Left renal pelvis (tissue), 4 donors: ENCODE measurements at places on chromosomes 6 and 20.

DNA sequence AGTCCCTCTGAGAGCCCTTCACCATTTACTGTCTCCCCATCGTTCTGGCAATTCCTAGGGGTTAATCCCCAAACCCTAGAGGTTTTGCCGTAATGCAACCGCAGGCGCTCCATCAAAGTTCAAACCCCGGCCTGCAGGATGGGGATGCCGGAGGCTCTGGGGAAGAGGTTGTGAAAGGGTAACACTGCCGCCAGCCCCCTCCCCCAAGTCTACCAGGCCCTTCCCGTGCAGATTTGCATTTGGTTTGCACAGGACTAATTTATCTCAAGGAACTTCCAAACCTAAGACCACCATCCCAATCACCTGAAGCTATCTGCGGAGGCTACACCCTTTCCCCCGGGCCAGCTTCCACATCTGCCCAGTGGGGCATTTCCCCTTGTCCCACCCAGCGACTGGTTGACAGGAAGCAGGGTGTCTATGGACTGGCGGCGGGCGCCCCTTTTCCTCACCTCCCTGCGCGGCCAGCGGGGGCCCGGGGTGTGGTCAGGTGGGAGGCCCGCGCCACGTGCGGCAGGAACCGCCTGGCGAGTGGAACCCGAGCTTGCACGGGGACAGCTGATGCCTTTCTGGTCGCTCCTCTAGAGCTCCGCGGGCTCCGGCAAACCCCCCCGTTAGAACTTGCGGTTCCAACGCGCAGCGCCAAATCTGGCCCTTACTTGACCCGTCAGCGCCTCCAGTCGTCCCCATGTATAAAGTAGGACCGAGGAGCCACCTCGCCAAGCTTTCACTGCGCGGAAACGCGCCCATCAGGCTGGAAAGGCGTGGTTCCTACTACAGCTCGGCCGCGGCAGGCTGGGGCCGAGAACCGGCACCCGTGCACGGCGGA, 9.4 kb upstream of the SLC4A11 start:
- no peak for DNase-seq

GRCh38 chr20:46920114-46920513, 25.5 kb downstream of the EYA2 start:
- DNase-seq: no peak

- DNase-seq: no peak
These were observed 166.0 kb downstream of the RALGAPA2 start for GRCh38 chr20:20546402-20546801.

DNA sequence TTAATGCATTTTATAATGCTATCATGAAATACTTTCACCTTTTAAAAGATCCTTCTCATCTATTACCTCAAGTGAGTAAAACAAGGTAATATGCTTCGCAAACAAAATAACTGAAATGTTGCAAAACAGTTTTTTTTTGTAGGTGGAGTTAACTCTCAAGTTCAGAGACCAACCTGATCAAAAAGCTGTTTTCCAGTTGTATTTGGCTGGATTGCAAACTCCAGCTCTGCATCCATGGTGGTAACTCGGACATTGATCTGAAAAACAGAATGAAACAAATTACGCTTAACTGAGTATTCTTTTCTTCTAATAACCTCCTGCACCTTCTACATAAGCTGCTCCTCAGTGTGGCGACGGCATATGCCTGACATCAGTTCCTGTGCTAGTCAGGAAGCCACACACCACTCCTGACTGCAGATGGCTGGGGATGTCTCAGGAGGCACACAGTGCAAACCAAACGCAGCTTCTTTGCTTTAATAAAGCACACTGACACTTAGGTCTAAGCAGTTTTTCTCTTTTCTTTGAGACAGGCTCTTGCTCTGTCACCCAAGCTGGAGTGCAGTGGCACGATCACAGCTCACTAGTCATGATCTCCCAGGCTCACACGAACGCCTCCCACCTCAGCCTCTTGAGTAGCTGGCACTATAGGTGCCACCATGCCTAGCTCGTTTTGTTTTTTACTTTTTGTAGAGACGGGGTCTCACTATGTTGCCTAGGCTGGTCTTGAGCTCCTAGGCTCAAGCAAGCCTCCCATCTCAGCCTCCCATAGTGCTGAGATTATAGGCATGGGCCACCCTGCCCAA, 29.9 kb downstream of the EZR start:
- DNase-seq: no peak

DNA sequence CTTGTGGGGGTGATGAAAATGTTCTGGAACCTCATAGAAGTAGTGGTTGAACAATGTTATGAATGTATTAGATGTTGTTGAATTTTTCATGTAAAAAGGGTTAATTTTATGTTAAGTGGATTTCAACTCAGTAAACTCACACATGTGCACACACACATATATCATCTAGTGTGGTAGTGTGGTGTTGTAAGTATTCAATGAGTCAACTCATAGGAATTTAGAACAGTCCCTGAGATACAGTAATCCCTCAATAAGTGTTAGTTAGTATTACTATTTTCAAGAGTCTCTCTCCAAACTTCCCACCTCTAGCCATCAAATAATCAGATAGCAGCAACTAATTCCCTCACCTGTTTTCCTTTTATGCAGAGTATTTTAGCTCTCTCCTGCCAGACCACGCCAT, 563.1 kb upstream of the JARID2 start:
- DNase-seq: no peak

DNA sequence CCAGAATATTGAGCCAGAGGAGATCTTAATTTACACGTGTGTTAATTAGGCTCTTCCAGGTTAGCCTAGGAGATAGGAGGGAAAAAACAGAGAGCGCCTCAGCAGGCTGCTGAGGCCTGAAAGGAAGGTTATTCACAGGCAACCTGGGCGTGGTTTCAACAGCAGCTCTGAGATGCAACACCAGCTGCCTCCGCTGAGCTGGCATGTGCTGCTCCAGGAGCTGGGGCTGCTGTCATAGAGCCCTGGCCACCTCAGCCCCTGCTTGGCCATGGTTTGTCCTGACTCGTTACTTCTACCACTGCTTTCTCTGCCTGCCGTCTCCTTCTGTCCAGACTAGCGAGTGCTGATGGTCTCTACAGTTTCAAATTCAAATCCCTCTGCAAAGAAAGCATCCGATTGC, 32.4 kb upstream of the RPP40 start:
- no peak for DNase-seq

GRCh38 chr20:48600470-48600945, 227.3 kb downstream of the PREX1 start:
- no peak for DNase-seq

- DNase-seq: no peak
These were observed 111.6 kb downstream of the GMDS start for GRCh38 chr6:2133716-2134310.

DNA sequence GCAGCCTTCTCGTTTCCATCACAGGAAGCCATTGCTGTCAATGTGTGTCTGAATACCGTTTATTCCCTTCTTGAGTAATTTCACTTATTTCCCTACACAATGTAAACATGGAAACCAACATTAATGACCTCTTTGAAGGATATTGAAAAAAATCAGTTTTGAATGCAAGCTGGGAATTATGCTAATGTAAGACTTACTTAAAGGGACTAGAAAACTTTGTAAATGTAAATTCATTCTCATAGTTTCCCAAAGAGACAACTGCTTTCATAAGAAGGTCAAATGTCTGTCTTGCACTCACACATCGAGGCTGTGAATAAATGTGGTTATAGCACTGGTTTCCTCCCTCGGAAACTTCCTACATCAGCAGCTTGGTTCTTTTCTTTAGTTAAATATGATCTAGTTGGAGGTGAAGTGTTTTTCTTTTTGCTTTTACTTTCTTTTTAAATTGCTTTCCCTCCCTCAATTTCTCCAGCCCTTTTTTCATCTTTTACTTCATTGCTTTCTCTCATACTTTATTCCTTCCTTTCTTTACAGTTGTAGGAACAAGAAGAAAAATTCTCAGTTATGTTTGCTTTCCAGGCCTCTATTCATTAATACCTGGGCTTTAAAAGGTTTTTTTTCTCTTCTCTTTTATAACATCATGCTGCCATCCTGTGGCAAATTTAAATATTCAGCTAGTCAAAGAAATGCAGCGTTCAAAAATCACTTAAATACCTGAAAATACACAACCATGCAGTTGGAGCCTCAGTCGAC, 108.3 kb downstream of the TNFAIP3 start:
- DNase-seq: no peak

DNA sequence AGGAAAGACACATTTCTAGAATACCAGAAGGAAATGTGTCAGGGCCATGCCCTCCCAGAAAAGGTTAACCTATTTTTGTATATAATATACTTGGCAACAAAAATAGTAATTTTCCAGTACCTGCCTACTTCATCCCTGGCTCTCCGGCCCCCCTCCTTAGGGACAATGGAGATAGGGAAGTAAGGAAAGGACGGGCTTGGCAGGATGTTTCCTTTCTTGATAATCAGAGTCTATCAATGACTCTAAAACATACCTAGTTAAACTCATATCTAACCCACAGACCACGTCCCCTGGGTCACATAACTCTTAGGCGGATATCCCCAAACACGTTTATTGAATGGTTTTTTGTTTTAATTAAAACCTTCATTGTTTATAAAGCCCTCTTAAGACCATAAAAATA, 11.8 kb downstream of the UQCC2 start:
- DNase-seq: no peak

DNA sequence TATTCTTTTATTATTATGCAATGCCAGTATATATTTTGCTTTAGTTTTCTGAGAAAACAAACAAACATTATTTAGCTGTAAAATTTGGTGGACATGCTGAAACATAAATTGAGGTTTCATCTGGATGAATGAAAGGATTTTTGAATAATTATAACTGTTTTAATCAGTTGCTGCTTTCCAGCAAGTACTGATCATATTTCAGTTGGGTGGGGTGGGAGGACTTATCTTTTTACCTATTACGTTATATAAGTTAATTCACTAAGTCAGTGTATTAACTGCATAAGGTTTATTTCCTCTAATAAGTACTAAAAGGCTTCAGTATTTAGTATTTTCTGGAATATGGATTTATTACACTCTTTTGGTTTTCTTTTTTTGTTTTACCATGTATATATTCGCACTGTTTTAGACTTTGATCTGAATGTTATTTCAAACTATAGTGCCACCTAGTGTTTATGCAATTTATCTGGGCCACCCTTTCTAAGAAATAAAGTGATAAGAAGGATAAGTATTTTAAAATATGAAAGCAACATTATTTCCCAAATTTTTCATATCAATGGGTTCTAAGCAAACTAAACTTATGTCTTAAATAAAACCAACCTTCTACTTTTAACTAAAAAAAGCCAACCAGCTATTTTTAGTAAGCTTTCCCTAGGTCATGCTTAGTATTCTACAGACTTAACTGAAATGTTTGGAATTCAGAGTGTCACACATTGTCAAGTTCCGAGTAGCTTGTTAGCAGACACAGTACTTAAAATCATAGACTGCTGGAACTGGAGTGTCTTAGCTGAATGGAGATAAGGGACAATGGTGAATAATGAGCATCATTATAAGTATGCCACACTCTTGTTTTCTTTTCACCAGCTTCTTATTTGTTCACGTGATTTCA, 105.4 kb upstream of the MCHR2 start:
- DNase-seq: no peak

GRCh38 chr20:10603971-10604864, 69.6 kb downstream of the JAG1 start:
- no peak for DNase-seq

DNA sequence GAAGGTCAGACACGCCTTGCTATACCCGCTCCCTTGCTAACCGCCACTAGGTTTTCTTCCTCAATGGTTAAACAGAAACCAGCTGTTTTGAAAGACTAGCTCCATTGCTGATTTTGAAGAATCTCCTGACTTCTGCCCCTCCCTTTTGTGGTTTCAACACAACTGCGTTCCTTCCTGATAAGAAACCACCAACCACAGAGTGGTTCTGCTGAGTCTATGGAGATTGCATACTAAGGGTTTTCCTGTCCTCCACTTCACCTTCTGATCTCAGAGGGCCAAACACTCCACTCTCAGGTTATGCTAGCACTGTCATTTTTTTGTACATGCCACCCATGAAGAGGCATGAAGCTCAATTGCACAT, 207.9 kb downstream of the MYLK4 start:
- no peak for DNase-seq

DNA sequence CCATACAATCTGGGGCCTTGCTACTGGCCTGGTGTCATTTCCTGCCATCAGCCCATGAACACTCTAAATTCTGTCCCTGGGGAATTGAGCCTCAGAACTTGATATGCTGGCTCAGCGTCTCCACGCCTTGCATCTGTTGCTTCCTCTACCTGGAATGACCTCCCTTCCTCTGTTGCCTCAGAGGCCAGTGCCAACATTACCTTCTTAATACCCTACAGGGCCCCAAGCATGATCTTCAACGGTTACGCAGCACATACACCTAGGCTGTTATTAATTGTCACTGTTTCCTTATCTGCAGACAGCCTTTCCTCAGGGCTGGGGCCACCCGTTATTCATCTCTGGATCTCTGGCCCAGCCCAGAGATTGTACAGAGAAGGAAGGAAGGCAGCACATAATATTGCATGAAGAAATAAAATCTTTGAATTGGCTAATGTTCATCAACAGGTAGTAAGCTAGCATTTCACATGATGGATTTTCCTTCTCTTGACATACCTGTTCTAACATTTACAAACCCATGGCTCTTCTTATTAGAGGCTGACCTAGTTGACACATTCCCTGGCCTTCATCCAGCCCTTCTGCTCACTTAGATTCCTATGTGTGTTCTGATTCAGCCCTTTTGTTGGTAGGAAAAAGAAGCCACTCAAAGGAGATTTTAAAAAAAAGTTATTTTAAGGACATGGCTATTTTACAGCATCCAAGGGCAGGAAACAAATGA, 8.4 kb upstream of the RNF182 start:
- no peak for DNase-seq

DNA sequence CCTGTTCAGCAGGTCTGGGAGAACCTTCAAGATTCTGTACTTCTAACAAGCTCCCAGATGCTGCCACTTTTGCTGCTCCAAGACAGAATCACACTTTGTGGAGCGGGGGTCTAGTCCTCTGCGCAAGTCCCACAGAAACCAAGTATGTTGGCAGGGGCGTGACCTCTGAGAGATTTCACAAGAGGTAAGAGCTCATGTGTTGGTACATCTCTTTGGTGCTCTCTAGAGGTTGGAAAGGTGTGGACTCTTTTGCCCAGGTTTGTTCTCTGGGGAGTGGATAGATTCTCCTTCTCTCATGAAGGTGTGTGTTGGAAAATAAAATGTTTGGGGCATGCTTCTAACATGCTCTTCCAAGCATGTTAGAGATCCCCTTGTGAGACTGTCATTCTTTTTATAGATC, 340.9 kb upstream of the IRAK1BP1 start:
- DNase-seq: no peak

DNA sequence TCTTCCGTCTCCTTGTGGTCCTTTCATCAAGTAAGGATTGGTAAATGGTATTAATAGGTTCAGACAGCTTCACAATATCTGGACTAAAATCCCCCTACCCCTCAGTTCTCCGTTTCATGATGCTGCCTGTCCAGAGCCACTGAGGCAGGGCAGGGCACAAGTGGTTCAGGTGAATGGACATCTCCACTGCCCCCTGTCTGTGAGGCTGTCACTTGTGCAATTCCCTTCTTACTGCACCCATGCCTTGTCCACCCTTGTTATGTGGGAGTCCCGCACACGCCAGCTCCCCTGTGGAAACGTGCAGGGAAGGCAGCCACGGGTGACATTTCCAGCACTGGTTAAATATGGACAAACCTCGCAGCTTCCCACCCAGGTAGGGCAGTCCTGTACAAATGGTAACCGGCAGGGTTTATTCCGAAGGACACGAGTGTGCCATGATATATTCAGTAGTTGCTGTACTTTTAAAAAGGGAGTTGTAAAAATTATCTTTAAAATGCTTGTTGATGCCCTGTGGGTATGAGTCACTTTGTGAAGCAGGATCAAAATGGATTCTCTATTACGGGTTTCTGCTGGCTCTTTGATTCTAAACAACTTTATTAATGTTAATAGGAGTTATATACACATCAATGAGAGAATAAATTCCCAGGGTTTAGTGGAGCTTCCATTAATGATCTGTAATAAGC, 73.5 kb downstream of the FYN start:
- DNase-seq: no peak
